ENCODE measurements at places on chromosomes 4 and X. TPM values are rescaled to one million over a fixed set of nuclear protein-coding genes. Genes with fewer than 3 reads are reported as not detected.
A peak's percentile ranks its signal among the peaks of the same experiment; 100 is the strongest.

The NALF2 gene
- total RNA-seq = 0.23 TPM

The SSX3 gene
- not detected for total RNA-seq

The RHOXF2 gene
- not detected for total RNA-seq

The SSX2B gene
- not detected for total RNA-seq

The VSIG4 gene
- total RNA-seq = 72.8 TPM

DNA sequence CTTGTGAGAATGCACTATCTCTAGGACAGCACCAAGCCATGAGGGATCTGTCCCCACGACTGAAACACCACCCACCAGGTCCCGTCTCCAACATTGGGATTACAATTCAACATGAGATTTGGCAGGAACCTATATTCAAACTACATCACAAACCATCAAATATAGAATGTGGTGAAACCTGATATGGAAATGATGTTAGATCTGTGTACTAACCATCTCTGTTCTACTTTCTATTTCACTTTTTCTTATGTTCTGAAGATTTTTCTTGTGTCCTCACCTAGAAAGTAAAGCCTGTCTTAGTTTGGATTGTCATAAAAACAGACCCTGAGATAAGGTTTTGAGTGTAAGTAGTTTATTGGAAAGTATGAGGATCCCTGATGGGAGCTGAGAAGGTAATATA, 37.8 kb upstream of the TACR3 start:
- no peak for DNase-seq

- DNase-seq = no peak
Observed at GRCh38 chr4:26937567-26937966, 76.9 kb downstream of the STIM2 start.

DNA sequence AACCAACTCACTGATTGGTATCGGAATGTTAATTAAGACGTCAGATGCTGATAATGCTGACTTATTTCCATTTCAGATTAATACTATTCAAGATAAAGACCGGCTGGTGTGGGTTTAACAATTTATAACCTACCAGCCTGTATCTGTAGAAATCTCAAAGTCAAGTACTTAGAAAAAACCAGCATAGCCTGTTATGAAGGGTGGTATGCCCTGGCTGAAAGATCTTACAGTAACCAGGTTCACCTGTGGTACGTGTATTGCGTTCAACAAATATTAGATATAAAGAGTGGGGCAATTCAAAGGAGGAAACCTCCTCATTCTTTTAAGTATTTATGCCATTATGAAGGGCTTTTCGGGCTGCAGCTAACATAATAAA, 240.8 kb upstream of the ANXA3 start:
- DNase-seq = no peak

- no peak for DNase-seq
Observed at GRCh38 chr4:154577324-154577723, 13.2 kb downstream of the FGA start.

- no peak for DNase-seq
Observed at GRCh38 chrX:20796450-20796849, 529.7 kb upstream of the RPS6KA3 start.

DNA sequence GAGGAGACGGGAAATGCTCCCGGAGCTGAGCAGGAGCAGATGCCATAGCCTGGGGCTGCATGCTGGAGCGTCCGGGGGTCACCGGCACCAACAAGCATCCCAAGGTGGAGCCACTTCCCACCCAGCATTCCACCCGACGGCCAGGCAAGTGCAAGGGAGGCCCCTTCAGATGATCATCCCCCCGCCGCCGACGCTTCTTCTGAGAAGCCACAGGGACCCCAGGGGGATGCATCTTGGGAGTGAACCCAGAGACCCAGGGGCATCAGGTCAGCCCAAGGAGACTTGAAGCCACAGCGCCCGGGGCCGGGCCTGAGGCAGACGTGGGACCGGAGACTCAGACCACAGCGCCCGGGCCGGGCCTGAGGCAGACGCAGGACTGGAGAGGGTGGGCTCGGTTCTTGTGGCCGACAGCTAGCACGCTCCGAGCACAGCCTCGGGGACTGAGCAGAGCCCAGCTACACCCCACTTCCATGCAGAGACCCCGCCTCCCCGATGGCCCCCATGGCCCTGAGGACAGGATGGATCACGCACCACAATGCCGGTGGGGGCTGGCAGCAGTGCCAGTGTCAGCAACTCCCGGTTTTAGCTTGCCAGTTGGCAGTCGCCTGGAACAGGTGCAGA, 33.0 kb upstream of the CPLX1 start:
- no peak for DNase-seq

DNA sequence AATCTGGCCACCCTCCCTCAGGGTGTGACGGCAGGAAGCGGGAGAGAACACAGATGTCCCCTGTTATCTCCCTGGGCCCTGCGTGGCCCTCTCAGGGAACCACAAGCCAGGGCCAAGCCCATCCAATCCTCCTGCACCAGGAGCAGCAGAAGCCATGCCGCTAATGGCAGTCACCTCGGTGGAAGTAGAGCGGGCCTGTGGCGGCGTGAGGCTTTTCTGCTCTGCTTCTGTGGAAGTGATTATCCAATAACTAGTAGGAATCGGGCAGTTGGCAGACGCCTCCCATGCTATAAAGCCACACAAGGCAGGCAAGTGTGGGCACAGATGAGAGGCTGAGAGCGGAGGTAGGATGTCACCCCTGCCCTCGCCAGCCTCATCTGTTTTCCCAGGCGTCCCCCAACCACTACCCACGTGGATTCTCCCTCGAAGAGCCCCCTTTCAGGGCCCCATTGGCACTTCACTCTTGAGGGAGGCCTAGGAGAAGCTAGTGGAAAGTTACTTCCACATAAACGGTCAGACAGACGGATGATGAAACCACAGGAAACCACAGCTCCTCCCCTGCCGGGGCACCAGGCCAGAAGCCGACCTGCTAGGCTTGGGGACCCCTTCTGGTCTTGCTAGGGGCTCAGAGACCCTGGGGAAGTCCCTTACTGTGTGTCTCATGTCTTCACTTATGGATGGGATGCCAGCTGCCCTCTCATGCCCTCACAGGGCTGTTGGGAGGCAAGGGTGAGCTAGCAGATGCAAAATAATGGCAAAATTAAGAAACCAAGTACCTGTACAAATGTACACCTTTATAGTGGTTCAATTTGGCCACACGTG, 18.8 kb upstream of the TMSB4X start:
- peak; percentile 87 for DNase-seq

DNA sequence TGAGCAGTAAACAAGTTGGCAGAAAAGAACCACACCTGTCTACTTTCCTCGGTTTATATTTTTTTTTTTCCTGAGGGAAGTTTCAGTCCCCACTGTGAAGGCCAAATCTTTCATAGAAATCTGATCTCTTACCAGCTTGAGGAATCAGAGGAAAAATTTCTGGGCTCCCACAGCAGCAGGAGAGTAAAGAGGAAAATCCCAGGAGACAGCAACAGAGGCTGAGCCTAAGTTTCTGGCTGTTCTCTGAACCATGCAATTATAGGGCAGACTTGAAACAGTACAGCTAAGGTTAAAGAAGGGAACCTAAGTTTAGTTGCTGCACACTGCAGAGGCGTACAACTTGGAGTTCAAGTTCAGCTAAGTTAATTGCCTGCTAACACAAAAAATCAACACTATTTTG, 1090.9 kb upstream of the INTU start:
- no peak for DNase-seq

- no peak for DNase-seq
Observed at GRCh38 chr4:93828332-93828994, at the start of gene ATOH1. ATOH1 (plus strand) TSS chr4:93828753; CDS start chr4:93828927, 174 bp downstream.

- DNase-seq = no peak
Observed at GRCh38 chr4:52241916-52242315, 190.8 kb downstream of the SPATA18 start.

DNA sequence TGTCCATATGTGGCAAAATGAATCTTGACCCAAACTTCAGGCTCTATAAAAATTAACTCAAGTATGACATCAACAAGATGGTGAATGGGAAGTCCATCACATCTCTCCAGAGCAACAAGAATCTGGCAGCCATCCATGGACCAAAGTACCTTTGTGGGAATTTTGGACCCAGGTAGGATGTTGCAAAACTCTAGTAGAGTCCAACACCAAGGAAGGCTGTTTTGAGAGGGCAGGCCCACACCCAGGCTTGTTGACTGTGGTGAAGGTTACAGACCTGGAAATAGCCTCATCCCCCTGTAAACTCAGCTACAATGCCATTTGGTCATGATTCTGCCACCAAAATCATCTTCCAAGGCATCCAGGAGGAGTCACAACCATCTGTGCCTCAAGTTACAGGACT, 12.9 kb downstream of the DGAT2L6 start:
- no peak for DNase-seq

GRCh38 chrX:41022566-41022965, 62.7 kb upstream of the USP9X start:
- no peak for DNase-seq

DNA sequence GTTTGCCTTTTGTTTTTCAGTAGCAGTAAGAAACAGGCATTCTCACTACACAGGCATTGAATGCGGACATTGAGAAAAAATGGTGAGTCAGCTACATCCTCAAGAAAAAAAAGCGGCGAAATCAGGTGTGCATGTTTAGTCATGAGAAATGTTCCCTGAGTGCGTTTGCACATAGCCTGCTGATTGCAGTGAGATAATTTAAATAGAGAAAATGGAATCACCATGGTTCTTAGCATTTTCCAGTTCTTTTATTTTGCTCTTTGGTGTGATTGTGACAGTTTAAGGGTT, 54.1 kb upstream of the CLDN34 start:
- DNase-seq = no peak

GRCh38 chr4:119035951-119036737, 99.5 kb upstream of the MYOZ2 start:
- DNase-seq = no peak

DNA sequence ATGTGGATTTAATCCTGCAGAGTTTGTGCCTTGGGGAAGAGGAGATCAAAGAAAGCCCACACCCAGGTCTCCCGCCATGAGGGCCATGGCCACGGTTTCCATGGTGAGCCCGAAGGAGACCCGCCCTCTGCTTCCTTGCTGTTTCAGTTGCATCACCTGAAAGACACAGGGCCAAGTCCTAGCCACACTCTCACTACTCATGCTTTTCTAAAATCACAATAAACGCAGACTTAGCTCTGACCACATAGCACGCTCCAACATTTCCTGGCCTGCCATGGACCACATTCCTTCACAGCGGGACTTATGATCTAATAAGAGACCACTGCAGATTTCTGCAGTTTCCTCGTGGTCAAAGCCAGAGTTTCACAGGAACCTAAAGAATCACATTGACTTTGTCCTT, 426.0 kb upstream of the NR3C2 start:
- no peak for DNase-seq

DNA sequence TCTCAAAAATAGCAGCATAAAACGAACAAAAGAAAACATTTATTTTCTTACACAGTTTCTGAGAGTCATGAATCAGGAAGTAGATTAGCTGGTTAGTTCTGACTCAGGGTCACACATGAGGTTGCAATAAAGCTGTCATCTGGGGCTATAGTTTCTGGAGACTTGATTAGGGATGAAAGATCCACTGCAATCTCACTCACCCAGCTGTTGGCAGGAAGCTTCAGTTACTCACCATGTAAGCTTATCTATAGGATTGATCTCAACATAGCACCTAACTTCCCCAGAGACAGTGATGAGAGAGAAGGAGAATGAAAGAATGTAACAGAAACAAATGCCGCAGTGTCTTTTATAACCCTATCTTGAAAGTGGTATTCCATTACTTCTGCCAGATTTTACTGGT, 435.5 kb downstream of the GABRG1 start:
- DNase-seq = no peak

DNA sequence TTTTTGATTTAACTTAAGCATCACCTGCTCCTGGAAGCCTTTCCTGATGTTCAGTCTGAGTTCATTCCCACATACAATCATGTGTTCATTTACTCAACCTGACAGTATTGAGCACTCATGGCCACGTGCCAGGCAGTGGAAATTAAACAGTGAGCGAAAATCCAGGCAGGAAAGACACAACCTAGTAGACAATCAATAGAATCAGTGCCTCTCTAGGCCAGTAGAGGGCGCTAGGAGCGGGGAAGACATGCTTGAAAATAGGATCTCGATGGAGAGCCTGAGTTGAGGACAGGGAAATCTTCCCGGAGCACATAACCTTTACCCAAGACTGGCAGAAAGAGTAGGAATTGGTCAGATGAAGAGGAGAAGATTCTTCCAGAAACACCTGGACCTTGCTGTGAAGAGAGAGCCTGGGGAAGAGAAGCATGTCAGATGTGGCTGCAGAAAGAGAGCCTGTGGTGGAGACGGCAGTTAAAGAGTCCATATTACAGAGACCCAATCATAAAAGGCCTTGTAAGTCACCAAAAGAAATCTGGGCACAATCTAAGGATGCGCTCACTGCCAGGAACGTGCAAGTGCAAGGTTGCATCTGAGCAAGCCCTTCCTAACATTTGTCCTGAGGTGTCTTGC, 103.5 kb downstream of the LDB2 start:
- no peak for DNase-seq

Measured in posterior vena cava (tissue), 2 donors.